Stimulated activated naive CD8-positive, alpha-beta T cell treated with anti-CD3 and anti-CD28 coated beads, Interleukin-15, Interleukin-2, amounts not matched to agents 100 U/mL and 50 U/mL, for 24 hours (primary cell): ENCODE measurements at places on chromosomes 2 and 18.

GRCh38 chr2:12429779-12430406 lies 286.8 kb upstream of the TRIB2 start:
- no peak for DNase-seq

- no peak for DNase-seq
Measured at GRCh38 chr2:29615183-29615582, 306.2 kb downstream of the ALK start.

GRCh38 chr2:226839161-226839560 lies 3.3 kb downstream of the RHBDD1 start:
- no peak for DNase-seq

DNA sequence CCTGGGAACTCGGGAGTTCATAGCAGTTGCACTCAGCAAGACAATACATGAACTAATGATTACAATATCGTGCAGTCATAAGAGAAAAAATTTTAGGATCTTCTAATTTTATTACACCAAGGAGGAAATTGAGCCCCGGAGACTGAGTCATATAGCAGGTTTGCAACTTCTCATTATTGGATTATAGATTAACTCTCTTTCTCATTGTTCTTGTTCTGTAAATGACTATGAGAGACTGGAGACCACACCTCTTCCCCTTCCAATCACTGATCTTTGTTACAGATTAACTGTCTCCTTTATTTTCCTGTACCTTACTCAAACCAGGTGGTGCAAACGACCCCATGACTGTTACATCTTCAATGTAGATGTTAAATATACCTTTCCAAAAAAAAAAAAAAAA lies 435.8 kb upstream of the DDX18 start:
- DNase-seq, result no peak

GRCh38 chr2:9973690-9974089 lies 22.2 kb downstream of the GRHL1 start:
- no peak for DNase-seq

DNA sequence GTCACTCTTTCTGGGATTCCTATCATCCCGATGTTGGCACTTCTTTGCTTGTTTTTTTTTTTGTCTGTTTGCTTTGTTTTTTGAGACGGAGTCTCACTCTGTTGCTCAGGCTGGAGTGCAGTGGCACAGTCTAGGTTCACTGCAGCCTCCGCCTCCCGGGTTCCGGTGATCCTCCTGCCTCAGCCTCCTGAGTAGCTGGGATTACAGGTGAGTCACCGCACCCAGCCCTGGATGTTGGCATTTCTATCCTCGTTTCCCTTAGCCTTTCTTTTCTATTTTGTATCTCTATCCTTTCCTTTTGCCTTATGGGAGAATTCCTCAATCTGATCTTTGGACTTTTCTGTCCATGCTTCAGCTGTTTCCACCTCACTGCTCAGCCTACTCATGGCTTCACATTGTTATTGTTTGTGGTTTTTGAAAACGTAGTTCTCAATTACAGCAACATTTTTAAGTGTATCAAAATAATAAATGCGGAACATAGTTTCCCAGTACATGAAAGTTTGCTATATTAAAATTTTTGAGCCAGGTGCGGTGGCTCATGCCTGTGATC lies 62.1 kb upstream of the ZNF516 start:
- no peak for DNase-seq

DNA sequence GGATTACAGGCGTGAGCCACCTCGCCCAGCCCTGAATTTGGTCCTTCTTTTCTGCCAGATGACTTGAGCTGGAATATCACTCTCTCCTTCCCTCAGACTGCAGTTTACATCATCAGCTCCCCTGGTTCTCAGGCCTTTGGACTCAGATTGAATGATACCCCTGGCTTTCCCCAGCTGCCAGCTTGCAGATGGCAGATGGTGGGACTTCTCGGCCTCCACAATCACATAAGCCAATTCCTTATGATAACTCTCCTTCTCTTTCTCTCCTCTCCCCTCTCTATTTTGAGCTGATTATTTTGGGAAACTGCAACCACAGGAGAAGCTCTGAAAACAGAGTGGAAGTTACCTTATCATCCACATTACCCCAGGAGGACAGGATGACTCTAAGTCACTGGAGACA lies 33.4 kb upstream of the ATP8B1 start:
- no peak for DNase-seq

GRCh38 chr2:195038153-195038552 lies 618.9 kb upstream of the SLC39A10 start:
- no peak for DNase-seq
